IMR-90 (cell line): ENCODE measurements at places on chromosomes 6 and 20. TPM values are rescaled to one million over a fixed set of nuclear protein-coding genes. Genes with fewer than 3 reads are reported as not detected.

ZKSCAN4 gene
- 2.0 and 2.4 TPM in 2 replicates for polyA plus RNA-seq

PLEKHG1 gene
- polyA plus RNA-seq = 0.09 and 0.27 TPM in 2 replicates

SMLR1 gene
- not detected in 2 replicates for polyA plus RNA-seq

HLA-DRB5 gene
- polyA plus RNA-seq = not detected in 2 replicates

PLCB1 gene
- polyA plus RNA-seq = 4.4 and 5.6 TPM in 2 replicates

BHLHE23 gene
- not detected in 2 replicates for polyA plus RNA-seq

RCAN2 gene
- polyA plus RNA-seq = 1.8 TPM in 2 replicates
